Activated naive CD4-positive, alpha-beta T cell treated with anti-CD3 and anti-CD28 coated beads for 36 hours (primary cell): ENCODE measurements at places on chromosomes 3 and 15. TPM values are rescaled to one million over a fixed set of nuclear protein-coding genes. Genes with fewer than 3 reads are reported as not detected.

GRCh38 chr3:100330651-100331050 is 3.9 kb upstream of the NIT2 start:
- H3K27ac ChIP-seq: no peak overlapping the region
- H3K36me3 ChIP-seq: peaks cover 13% of the 10 kb centered on the region
- H3K27me3 ChIP-seq: no peaks in the 10 kb centered on the region
- H3K4me3 ChIP-seq: no peak overlapping the region
- DNase-seq: no peak

DNA sequence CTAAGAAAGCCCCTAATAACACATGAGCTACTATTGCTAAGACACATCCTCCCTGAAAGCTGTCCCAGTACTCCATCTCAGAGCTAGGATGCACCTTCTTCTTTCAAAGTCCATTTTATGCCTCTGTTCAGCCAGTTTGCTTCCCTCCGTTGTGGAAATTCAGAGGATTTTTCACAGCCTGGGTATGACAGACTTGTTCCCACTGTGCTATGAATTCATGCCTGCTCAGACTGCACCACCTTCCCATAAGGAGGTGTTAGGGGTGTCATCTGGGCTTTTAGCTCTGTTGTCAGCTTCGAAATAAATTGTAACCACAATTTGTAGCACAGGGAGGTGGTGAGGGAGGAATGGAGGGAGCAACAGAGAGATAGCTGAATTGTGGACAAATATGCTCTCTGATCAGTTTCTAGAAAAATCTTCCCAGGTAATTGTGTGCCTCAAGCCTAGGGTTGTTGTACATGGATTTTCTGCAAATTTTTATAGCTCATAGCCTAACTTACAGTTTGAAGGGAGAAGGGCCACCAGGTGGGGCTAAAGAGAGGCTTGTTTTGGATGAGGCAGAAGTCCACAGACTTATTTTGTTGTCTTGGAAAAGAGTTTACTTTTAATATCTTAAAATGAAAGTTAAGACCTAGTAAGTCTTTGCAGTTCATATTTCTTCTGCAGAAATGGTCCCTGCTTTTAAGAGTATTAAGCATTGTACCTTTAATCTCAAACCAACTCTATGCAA is 462.0 kb downstream of the PDCD6IP start:
- peaks cover 4% of the 10 kb centered on the region for H3K4me1 ChIP-seq
- peak; percentile 68 for DNase-seq

The ERICH6 gene
- not detected for total RNA-seq

DNA sequence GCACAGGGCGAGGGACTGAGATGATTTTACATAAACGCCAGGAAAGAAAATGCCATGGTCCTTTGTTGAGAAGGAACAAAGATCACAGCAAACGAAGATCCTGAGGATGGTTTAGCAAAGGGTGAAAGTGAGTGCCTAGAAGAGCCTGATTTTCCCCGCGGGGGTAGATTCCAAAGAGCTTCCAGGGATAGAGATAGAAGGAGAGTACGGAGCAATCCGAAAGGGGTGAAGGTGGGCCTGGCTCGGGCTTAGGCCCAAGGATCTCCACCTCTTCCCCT is 977 bp downstream of the CDC25A start:
- DNase-seq: no peak
- H3K27ac ChIP-seq: no peak overlapping the region
- peak overlapping the region; percentile 81 for H3K4me3 ChIP-seq
- peaks cover 17% of the 10 kb centered on the region for H3K4me1 ChIP-seq
- H3K27me3 ChIP-seq: peaks cover 11% of the 10 kb centered on the region

The GOLGA6L10 gene
- total RNA-seq: 0.96 TPM

DNA sequence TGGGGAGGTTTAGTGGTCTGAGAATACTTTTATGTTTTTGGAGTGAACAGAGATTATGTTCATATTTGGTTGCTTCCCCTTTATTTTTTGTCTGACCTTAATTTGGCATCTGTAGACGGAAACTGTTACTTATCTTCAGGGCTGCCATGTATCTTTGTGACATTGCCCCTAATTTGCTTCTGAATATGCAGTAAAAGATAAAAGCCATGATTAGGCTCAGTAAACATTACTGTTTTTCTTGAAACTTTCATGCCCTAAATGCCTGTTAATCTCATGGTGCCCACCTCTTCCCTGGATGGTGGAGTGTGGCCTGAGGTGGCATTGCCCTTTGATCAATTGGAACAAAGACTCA is 106.7 kb downstream of the C3orf70 start:
- no peaks in the 10 kb centered on the region for H3K27me3 ChIP-seq
- no peak overlapping the region for H3K4me3 ChIP-seq
- H3K27ac ChIP-seq: no peak overlapping the region
